ENCODE measurements at places on chromosomes 3 and 15. TPM values are rescaled to one million over a fixed set of nuclear protein-coding genes. Genes with fewer than 3 reads are reported as not detected.

The CAPN3 gene
- 6.3 TPM for polyA plus RNA-seq

The IQCF5 gene
- not detected for polyA plus RNA-seq

The MYH15 gene
- 0.10 TPM for polyA plus RNA-seq

The EDC3 gene
- polyA plus RNA-seq: 20.8 TPM

The A4GNT gene
- not detected for polyA plus RNA-seq

The CSPG5 gene
- polyA plus RNA-seq: 0.35 TPM

The ZBED2 gene
- 0.04 TPM for polyA plus RNA-seq

The KBTBD13 gene
- 0.19 TPM for polyA plus RNA-seq

The BDH1 gene
- polyA plus RNA-seq: 13.7 TPM

The PLCH1 gene
- polyA plus RNA-seq: 0.27 TPM

The C3orf52 gene
- 2.6 TPM for polyA plus RNA-seq

The KPNA4 gene
- polyA plus RNA-seq: 18.2 TPM

The ADAMTSL3 gene
- polyA plus RNA-seq: 14.4 TPM

The SOX14 gene
- polyA plus RNA-seq: not detected

The LXN gene
- 27.1 TPM for polyA plus RNA-seq

The SOX2 gene
- polyA plus RNA-seq: 2.2 TPM

The GABRA5 gene
- 0.35 TPM for polyA plus RNA-seq

The FBXW12 gene
- polyA plus RNA-seq: not detected

The GOLGA8S gene
- 0.03 TPM for polyA plus RNA-seq

The SQOR gene
- 50.7 TPM for polyA plus RNA-seq

The PXYLP1 gene
- polyA plus RNA-seq: 6.2 TPM

The DAZL gene
- not detected for polyA plus RNA-seq

The HHLA2 gene
- polyA plus RNA-seq: not detected

The KLHL6 gene
- 0.76 TPM for polyA plus RNA-seq

The CAMK2N2 gene
- 0.29 TPM for polyA plus RNA-seq

The WDR93 gene
- 0.16 TPM for polyA plus RNA-seq

The LRRC31 gene
- polyA plus RNA-seq: not detected

The ATP10A gene
- 5.0 TPM for polyA plus RNA-seq

The GLDN gene
- 1.5 TPM for polyA plus RNA-seq

The EFHB gene
- 1.4 TPM for polyA plus RNA-seq

The CCR3 gene
- polyA plus RNA-seq: not detected

The MYEF2 gene
- polyA plus RNA-seq: 7.1 TPM

The ARPP21 gene
- polyA plus RNA-seq: 0.08 TPM

The ADIPOQ gene
- 18.7 TPM for polyA plus RNA-seq

All from urinary bladder (tissue), 4 donors.